Stimulated activated CD4-positive, alpha-beta T cell treated with anti-CD3 and anti-CD28 coated beads, Interleukin-1b, Interleukin-23, amount 100 ng/mL, for 1 hour (primary cell): ENCODE measurements at places on chromosomes 12 and 14.

- DNase-seq, result no peak
Measured at GRCh38 chr14:40374221-40374620, 942.0 kb upstream of the FBXO33 start.

DNA sequence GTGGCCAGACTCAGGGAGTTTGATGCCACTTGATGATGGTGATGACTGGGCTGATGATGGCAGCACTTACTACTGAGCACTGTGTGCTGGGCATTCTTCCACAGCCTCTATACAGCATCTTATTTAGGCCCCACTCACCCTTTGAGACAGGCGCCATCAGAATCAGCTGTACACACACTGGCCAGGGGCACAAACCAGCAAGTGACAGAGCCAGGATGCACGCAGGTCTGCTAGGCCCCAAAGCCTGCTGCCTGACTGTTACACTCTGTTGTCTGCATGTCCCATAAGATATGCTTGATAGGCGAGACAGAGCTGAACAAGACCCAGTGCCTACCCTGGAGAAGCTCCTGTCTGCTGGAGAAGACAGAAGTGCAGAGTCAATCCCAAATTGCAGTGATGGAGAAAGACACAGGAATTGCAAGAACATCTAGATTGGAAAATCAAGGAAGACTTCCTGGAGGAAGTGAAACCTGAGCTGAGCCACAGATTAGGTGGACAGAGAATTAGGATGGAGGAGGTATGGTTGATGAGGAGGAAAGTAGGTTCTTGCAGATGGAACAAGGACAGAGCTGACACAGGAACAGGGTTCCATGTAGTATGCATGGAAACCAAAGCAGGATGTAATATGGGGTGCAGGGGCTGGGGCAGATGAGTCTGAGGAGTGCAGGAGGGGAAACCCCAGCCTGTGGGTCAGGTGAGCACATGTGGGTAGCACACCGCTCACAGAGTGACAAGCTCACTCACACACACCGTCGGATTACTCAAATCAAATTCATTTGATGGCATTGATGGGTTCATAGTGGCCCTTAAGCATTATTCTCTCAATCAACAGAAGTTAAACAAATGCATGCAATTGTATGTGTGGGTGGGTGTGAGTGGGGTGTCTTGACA is 117.3 kb downstream of the BEGAIN start:
- DNase-seq, result no peak

DNA sequence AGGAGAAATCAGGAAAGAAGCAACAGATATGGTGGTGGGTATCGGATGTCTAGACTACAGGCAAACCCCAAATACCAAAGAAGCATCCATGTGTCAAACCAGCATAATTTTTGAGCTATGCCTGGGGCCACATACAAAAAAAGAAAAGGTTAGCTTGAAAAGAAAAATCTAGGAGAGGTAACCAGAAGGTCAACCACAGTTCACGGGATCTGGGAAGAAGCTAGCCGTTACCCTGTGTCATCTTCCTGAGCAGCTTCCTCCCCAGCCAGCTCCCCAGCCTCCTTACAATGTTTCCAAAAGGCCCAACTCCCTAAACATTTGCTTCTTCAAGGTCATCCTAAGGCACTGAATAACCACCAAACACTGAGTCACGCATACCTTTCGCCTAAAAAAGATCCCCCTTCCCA is 3.1 kb downstream of the SINHCAF start:
- DNase-seq, result no peak

DNA sequence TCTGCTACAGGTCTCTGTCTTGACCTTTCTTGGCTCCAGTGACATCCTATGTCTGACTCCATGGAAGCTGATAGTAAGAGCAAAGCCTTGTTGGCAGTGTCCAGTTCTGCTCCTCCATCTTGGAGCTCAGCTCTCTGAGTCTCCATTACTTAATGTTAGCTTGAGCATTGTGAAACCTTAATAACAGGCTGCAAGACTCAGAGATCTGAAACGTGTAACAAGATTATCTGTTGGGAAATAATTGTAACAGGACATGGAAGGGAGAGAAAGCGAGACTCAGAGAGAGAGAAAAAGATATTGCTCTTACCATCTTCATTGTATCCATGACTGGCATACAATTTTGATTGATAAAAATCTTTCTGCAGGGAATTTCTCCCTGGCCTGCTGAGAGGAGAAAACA is 1365.7 kb downstream of the AACS start:
- DNase-seq, result no peak

DNA sequence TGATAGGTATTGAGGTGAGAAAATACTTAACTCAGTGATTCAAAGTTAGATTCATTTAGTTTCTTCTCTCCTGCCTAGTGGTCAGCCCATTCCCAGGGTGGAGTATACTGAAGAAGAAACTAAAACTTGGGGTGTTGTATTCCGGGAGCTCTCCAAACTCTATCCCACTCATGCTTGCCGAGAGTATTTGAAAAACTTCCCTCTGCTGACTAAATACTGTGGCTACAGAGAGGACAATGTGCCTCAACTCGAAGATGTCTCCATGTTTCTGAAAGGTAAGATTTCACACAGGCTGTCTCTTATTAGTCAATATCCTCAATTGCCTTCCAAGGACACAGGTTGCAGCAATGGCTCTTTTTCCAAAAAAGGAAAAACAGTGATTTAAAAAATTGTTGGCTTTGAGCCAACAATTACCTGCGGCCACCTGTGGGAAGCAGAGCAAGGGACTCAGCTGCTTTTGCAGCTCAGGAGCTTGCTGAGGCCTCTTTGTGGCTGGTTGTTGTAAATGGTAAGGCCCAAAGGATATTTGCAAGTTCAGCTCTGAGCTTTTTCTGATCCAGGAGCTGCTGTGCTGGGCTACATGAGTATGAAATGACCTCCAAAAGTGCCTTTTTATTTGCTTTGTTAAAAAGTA is 33.9 kb downstream of the TPH2 start:
- DNase-seq, result no peak

DNA sequence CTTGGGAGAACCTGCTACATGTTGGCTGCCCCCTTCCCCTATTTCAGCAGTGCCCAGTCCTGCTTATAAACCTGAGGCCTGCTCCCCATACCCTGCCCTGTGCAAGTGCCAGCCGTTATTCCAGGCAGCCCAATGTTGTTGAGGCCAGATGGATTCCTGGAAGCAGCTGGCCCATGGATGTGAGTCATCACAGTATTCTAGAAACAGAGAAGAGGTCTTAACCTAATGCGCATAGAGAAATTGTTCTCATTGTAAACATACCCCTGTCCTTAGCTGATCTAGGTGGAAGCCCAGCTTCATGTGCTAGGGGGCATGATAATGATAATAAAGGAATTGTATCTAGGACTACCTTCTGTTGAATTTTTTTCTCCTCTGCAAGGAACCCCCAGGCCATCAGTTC is 69.7 kb downstream of the TSPAN11 start:
- DNase-seq, result no peak

GRCh38 chr12:106109168-106109910 is 29.4 kb downstream of the NUAK1 start:
- DNase-seq, result no peak

GRCh38 chr14:97052001-97052400 is 254.8 kb downstream of the VRK1 start:
- DNase-seq, result no peak

DNA sequence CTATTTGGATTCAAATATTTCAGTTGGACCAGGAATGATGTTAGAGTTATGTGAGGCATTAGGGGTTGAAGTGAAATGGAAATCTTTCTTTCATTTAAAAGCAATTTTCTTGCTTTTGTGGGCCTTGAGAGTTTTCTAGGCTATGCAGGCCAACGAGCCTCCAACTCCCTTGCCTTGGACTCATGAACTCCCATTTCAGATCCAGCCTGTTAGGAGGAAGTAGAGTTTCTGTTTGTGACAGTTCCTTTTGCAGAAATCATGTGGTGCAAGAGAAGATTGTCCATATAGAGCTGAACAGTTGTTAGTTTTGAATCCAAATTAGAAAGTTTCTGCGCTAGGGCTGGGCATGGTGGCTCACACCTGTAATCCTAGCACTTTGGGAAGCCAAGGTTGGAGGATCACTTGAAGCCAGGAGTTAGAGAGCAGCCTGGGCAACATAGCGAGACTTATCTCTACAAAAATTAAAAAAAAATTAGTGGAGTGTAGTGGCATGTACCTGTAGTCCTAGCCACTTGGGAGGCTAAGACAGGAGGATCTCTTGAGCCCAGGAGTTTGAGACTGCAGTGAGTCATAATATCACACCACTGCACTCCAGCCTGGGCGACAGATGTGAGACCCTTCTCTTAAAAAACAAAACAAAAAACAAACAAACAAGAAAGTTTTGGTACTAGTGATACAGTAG is 47.3 kb upstream of the MED13L start:
- no peak for DNase-seq

DNA sequence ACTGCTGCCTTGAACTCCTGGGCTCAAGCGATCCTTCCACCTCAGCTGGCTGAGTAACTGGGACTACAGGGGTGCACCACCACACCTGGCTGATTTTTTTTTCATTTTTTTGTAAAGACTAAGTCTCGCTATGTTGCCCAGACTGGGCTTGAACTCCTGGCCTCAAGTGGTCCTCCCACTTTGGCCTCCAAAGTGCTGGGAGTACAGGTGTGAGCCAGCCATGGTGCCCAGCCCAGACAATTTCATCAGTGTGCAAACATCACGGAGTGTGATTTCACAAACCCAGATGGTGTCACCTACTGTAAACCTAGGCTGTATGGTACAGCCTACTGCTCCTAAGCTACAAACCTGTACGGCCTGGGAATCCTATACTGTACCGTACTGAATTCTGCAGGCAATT is 6.9 kb upstream of the BCL7A start:
- no peak for DNase-seq

DNA sequence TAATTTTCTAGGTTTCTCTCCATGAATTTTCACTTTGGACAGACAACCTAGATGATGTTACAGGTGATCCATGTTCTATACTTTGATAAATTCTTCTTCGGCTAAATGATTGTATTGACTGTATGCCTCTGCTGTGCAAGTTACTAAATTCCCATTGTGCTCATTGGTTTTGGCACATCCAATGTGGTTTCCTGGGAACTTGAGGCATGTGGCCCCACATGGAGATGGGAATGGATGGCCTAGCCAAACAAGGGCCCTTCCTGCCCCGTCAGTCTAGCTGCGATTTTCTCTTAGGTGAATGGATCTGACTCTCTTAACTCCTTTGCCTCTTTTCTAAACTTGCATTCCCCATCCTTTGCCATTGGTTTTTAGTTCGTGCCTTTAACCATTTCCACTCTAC is 186.2 kb downstream of the PELI2 start:
- DNase-seq, result no peak

DNA sequence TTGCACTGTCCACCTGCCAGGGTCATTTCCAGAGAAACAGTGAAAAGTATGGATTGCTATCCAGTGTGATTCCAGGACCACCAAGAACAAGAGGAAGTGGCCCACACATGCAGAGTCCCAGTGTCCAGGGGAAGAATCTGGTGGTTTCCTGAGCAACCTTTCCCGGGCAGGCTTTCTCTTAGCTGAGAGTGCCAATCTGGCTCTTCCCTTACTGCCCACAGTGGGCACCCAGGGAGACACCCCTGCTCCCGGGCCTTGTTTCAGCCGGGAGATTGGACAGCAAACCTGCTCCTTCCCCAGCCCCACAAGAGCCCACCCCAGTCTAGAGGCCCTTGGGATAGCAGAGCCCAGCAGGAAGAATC is 62.1 kb downstream of the VWF start:
- DNase-seq, result no peak
